ENCODE measurements at places on chromosomes 16 and 17.

GRCh38 chr16:361872-362701 is 8.3 kb downstream of the MRPL28 start:
- DNase-seq = peak; percentile 53

GRCh38 chr17:66670206-66670605 is 164.7 kb upstream of the CACNG5 start:
- no peak for DNase-seq

GRCh38 chr16:77531752-77532151 is 96.9 kb upstream of the ADAMTS18 start:
- DNase-seq = no peak

- no peak for DNase-seq
These were observed 1.5 kb upstream of the ELOB start for GRCh38 chr16:2778630-2778958.

GRCh38 chr17:31537565-31538011 is 146.1 kb downstream of the RAB11FIP4 start:
- DNase-seq = no peak

GRCh38 chr16:7691533-7691932 is 358.9 kb downstream of the RBFOX1 start:
- no peak for DNase-seq

GRCh38 chr16:728131-728889 is 1.4 kb downstream of the HAGHL start:
- peak; percentile 53 for DNase-seq

- no peak for DNase-seq
These were observed 24.2 kb downstream of the SLC13A5 start for GRCh38 chr17:6688944-6689343.

GRCh38 chr16:85266857-85267256 is 154.6 kb upstream of the CIBAR2 start:
- DNase-seq = no peak

GRCh38 chr16:10851512-10851911 is 25.5 kb upstream of the CIITA start:
- no peak for DNase-seq

- no peak for DNase-seq
These were observed 361.3 kb downstream of the FOXL1 start for GRCh38 chr16:86939609-86940008.

GRCh38 chr17:11823862-11824261 is 173.4 kb downstream of the ZNF18 start:
- no peak for DNase-seq

Measured in occipital lobe (tissue), 3 donors.